Lung (tissue), 17 donors: ENCODE measurements at places on chromosomes 3 and 15.

GRCh38 chr3:57794951-57795350 is 38.8 kb downstream of the SLMAP start:
- no peak for DNase-seq

DNA sequence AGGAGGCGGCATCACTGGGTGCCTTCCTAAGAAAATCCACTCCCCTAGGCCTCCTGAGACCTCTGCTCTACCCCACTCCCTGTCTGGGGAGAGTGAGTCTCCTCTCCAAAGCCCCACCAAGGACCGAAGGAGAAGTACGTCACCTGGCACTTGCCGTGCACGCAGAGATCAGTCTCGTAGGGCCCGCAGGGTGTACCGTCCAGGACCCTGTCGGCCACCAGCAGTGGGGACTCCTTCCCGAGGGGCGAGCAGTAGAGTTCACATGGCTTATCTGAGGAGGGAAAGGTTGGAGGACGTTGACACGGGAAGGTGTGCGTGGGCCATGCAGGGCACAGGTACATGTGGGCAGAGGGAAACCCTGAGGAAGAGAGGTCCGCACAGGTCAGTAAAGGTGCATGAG is 232.9 kb downstream of the ADAMTS17 start:
- no peak for DNase-seq

DNA sequence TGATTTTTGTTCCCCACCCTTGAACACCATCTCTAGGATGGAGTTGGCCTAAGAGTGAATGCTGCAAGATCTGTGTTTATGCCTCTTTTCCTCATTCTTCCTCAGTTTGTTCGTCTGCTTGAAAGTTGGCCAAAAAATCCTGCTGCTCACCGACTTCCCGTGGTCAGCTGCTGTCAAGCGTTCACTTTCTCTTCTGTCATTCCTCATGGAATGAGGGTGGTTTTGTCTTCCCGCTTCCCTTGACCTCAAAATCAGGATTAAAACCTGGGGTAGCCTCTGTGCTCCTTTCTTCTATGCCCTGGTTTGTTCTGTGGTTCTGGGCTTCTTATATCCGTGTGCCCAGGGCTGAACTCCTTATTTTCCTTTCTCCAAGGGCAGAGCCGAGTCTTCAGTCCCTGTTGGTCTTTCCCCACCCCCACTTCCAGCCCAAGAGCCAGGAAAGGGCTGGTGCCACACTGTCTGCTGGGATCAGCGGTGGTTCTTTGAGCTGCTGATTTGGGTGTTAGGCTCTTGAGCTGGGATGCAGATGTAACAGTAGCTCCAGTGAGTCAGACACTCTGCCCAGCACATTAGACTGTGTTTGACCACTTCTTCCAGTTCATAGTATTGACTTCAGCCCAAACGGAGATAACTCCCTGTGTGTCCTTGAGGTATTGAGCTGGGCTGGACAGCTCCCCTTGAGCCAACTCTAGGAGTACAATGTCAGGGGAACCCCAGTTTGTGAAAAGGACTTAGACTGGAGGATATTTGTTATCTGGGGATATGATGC is 2.3 kb downstream of the SERF2 start:
- no peak for DNase-seq

DNA sequence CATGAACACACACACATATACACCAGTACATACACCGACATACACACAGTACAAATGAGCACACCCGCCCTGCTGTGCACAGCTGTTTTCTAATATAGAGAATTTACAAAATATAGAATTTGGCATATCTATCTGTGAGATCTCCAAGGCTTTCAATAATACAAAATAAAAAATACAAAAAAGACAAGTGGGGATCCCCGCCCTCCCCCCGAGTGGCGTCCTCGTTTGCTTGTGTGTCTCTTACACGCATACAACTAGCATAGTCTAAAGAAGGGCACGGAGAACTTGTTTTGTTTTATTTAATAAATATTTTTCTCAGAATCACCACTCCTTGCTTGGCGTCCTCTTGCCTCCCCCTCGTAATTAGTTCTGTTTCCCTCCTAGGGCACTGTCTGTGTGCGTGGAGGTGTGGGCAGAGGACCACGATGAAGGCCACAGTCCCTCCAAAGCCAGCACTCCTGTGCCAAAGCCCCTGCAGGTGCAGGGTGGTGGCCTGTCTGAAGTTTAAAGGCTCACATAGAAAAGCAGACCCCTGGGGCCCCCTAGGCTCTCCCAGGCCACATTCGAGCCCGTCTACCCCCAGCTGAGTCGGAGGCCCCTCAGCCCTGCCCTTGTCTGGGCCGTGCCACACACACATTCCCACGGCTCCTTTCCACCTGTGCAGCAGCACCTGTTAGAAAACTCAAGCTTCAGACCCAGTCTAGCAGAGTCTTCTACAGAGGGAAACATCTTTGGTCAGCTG is 82.1 kb downstream of the SEC22A start:
- no peak for DNase-seq

DNA sequence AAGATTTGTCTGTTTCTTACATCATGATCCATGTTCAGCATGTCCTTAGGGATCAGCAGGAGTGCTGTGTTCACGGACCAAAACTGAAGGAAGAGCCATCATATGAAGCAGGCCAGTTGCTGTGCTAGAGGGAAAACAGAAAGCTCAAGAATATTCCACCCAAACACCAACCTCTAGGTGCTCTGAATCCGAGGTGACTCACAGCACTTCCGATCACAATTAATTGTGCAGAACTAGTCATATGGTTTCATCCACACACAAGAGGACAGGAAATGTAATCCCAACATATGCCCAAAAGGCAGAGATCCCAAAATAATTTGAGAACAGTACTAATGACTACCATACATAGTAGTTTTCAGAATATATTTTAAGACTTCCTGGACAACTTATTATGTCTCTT is 257.9 kb upstream of the KCNH8 start:
- no peak for DNase-seq

GRCh38 chr15:29465816-29466215 is 196.2 kb upstream of the NSMCE3 start:
- no peak for DNase-seq
